ENCODE measurements at places on chromosomes 16 and 17.

- no peak for DNase-seq
Observed at GRCh38 chr17:21193031-21193430, 20.9 kb downstream of the TMEM11 start.

DNA sequence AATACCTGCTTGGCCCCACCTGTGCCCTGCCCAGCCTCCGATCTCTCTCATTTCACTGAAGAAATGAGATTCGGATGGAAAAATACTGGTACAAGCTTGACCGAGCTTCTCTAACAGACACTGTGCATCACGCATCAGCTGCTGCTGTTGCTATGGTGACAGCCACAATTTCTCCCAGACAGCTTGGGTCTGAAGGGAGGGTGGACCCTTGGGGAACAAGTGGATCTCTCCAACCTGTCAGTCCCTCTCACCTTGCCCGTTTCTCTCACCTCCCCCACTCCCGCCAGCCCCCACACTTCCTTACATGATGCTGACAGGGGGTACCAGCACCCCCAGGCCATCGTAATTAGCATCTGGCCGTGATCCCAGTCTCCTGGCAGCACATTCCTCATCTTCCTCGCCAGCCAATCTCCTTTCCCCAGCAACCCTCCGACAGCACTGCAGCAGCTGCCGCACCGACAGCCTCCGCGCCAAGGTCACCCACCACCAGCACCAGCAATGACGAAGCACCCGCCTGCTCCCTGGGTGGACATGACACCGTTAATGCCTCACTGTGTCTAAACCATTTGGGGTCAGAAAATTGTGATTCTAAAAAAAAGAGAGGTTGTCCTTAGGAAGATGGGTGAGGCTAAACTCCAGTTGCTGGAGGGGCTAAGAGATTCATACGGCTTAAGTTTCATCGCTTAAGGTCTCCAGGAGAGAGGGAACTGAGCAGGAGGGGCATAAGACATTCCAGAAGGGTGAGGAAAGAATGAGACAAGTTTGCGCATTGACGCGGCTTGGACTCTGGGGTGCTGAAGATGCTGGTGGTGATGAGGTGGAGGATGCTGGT is 58.6 kb upstream of the TNRC6A start:
- no peak for DNase-seq

GRCh38 chr16:72125635-72126428 is 32.2 kb downstream of the DHX38 start:
- no peak for DNase-seq

GRCh38 chr17:29870836-29871465 is 59.1 kb downstream of the SSH2 start:
- no peak for DNase-seq

- DNase-seq = no peak
Observed at GRCh38 chr17:9644910-9645751, at the start of gene USP43. Gene USP43, plus strand, starts transcription at chr17:9645517. Its CDS starts 116 bp downstream, at chr17:9645633.

DNA sequence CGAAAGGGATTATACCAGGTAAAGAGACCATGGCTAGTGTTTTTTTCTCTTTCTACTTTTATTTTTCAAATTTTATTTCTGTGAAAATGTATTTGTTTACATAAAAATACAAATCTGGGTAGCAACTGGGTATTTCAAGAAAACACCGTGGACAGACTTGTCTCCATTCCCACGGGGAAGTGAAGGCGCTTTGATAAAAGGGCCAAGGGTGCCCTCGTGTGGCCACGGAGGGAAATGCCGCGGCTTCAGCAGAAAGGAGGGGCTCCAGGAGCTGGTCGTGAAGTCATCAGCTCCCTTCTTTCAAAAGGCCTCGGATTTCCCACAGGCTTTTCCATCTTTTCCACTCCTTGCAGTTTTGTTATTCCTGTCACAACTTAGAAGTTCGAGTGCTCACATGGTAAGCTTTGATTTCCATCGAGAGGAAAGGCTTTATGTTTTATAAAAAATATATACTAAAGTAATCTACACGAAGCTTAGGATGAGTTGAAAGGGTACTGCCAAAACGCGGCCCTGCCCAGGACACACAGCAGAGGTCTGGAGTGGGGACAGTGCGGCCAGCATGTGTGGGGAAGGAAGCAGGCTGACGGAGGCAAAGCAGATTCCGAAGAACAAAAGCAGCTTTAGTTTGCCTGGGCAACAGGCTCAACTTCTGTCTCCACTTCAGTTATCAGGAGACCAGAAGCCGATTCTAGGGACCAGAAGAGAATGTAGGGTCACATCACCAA is 15.3 kb upstream of the MNT start:
- peak; percentile 83 for DNase-seq

GRCh38 chr16:29747947-29748759 is 2.4 kb upstream of the C16orf54 start:
- no peak for DNase-seq
